ENCODE measurements at places on chromosomes 6 and 20. TPM values are rescaled to one million over a fixed set of nuclear protein-coding genes. Genes with fewer than 3 reads are reported as not detected.

FILIP1 gene
- total RNA-seq = 17.4 TPM

ADIG gene
- not detected for total RNA-seq

HTR1E gene
- total RNA-seq = not detected

GSTA3 gene
- total RNA-seq = 2.1 TPM

CALHM6 gene
- 9.1 TPM for total RNA-seq

MEI4 gene
- total RNA-seq = not detected

DXO gene
- 16.5 TPM for total RNA-seq

OR2J2 gene
- not detected for total RNA-seq

RFX6 gene
- not detected for total RNA-seq

ATXN1 gene
- 75.9 TPM for total RNA-seq

KIF6 gene
- 2.5 TPM for total RNA-seq
